ENCODE measurements at places on chromosomes 6 and 20. TPM values are rescaled to one million over a fixed set of nuclear protein-coding genes. Genes with fewer than 3 reads are reported as not detected.

Gene ELOVL2
- 10.7 TPM for polyA plus RNA-seq

Gene DDRGK1
- 60.2 TPM for polyA plus RNA-seq

Gene SCRT2
- 0.05 TPM for polyA plus RNA-seq

Gene SLC17A2
- 1.6 TPM for polyA plus RNA-seq

Gene SLC13A3
- 24.8 TPM for polyA plus RNA-seq

Gene CAP2
- polyA plus RNA-seq, result 13.2 TPM

Gene FAM50B
- 10.3 TPM for polyA plus RNA-seq

Gene IRF4
- 0.24 TPM for polyA plus RNA-seq

Gene MICAL1
- 23.2 TPM for polyA plus RNA-seq

GRCh38 chr6:168671028-168671862 lies 230.3 kb downstream of the SMOC2 start:
- DNase-seq, result no peak

- no peak for DNase-seq
Observed at GRCh38 chr6:6397842-6398241, 77.4 kb upstream of the F13A1 start.

DNA sequence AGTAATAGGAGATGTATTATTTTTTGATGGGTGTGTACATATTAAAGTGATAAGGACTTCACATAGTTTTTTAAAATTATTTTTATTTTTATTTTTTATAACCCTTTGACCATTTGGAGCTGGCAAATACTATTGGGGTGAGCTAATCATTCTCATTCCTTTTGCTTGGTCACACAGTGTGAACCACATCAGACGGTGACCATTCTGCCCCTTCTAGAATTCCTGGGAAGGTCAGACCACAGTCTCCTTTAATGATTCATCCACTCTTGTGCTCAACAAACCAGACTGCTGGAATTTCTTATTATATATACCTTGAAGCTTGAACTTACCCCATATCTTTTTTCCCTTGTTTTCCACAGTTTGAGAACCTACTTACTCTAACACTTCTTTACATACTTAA lies 23.9 kb upstream of the PRL start:
- DNase-seq, result no peak

DNA sequence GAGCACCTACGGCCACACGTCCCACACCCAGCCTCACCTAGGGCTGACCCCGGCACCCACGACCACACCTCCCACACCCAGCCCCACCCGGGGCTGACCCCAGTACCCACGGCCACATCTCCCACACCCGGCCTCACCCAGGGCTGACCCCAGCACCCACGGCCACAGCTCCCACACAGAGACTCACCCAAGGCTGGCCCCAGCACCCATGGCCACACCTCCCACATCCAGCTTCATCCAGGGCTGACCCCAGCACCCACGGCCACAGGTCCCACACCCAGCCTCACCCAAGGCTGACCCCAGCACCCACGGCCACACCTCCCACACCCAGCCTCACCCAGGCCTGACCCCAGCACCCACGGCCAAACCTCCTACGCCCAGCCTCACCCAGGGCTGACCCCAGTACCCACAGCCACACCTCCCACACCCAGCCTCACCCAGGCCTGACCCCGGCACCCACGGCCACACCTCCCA lies 36.7 kb downstream of the NINL start:
- DNase-seq, result no peak

DNA sequence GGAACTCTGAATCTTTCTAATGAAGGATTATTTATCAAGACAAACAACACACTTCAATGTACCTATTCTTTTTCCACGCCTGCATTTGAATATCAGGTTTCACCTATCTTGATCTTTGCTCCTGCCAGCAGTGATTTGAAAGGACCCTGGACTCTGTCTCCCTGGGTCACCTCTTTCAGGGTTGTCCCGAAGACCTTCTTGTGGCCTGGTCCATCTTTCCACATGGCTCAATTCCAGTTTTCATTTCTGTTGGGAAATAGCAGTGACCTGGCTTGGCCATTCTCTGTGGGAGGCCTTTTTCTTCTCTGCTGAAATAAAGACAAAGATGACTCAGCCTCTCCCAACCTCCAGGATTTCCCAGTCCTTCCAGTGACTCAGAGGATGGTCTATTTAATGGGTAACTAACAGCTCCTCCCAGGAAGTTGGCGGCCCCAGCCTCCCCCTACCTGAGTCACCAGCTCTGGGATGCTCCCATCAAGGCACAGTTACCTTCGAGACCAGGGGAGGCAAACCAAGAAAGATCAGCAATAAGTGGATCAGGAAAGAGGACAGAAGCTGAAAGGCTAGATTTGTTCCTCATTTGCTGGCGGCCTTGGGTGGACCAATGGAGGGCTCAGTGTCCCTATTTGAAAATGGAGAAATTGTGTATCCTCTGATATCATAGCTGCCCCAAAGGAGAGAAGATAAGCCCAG lies 120.2 kb upstream of the RNF24 start:
- no peak for DNase-seq

- no peak for DNase-seq
Observed at GRCh38 chr6:64553249-64553786, 917.7 kb downstream of the PHF3 start.

- no peak for DNase-seq
Observed at GRCh38 chr6:116443105-116443504, 18.1 kb upstream of the CALHM6 start.

- DNase-seq, result no peak
Observed at GRCh38 chr20:62782149-62782892, 14.0 kb upstream of the MRGBP start.

- no peak for DNase-seq
Observed at GRCh38 chr20:9474835-9475415, 39.5 kb upstream of the LAMP5 start.

DNA sequence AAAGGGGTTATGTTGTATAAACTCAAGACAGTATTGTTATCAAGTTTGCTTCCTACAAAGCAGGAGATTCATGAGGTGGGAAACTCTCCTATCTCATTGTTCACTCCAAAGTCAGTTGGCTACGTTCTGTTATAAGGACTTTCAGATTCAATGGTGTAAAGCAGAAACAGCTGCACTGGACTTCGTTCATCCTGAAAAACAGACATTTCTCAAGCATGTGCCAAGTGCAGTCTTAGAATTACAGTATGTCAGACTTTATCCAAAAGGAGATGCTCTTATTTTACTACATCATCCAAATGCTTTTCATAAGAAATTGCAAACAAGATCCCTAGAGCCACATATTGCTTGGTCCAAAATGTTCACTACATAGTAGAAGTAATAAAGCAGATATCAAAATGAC lies 14.9 kb downstream of the COL21A1 start:
- no peak for DNase-seq

- DNase-seq, result no peak
Observed at GRCh38 chr6:33490198-33490597, 35.8 kb downstream of the ZBTB9 start.

DNA sequence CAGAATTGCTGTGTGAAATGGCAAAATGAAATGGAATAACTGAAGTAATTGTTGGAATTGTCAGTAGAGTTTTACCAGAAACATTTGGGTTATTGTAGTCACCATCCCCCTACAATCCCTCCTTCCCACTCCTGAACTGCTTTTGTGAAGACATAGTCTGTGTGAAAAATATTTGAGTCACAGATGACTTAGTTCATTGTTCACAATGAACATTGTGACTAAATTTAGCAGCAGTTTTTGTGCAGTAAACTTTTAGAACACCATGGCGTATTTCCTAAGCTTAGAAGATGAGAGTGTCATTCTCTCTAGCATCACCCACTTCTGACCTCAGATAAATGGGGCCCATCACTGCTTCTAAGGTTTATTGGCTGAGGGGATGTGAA lies 11.0 kb downstream of the OTOR start:
- DNase-seq, result no peak

DNA sequence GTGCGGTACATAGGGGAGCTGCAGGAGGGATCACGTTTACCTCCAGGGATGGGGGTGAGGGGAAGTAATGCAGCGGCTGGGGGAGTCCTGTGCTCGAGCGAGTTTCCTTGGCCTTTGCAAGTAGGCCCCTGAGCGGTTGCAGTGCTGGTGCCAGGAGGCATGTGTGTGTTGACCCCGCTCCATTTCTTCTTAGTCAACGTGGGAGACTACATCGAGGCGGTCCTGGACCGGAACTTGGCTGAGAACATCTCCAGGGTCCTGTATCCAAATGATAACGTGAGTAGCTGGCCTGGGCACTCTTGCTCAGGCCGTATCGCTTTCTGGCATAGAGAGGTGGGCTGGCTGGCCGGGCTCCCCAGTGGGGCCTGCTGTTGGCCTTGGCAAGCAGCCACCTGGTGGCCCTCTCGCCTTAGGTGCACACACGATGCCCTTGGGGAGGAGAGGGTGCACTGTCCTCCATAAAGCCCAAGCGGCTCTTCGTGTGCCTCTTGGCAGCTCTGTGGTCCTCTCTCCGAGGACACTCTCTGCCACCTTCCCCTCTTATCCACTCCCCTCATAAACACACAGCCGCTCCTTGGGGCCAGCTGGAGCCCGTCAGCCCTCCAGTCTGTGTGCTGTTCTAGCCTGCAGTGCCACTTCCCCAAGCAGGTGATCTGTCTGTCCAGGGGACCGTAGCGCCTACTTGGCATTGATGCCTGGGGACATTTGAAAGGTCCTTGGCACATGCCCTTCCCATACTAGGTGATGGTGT lies 29.3 kb downstream of the PYGB start:
- DNase-seq, result no peak

GRCh38 chr6:41439524-41440418 lies 104.4 kb downstream of the NCR2 start:
- no peak for DNase-seq

DNA sequence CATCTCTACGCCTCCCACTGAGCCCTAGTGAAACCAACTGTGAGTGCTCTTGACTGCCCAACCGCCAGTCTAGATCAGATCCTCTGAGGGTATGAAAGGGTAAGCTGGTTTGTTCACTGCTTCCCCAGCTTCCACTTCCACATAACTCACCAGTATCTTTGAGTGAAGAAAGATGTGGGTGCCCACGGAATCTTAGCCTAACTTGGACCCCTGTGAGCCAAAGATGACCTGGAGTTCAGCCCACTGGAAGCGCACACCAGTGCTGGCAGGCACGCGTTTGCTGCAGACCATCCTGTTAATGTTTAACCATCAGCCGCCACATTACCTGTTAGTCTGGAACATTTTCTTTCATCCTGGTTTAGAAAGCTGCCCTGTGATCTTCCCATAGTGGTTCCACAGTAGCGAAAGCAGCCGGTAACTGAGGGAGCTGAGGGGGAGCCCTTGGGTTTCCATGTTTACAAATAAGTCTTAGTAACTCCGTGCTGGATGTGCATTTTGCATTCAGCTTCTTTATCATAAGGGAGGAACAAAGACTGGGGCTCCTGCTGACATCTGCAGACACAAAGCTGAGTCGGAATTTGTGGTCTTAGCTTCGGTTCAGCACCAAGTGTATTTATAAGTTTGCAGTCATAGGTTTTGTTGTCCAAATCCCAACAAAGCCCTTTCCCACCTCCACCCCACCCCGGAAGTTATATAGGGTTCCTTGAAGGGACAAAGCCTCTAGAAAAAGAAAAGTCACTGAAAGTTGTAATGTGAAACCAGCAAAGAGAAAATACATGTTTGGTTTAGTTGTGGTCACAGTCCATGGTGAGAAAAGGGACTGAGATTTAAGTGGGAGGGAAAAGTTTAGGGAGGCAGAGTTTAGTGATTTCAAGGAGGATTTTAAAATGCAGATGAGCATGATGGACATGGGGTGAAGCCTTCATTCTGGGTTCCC lies 71.0 kb downstream of the SSR1 start:
- DNase-seq, result no peak

DNA sequence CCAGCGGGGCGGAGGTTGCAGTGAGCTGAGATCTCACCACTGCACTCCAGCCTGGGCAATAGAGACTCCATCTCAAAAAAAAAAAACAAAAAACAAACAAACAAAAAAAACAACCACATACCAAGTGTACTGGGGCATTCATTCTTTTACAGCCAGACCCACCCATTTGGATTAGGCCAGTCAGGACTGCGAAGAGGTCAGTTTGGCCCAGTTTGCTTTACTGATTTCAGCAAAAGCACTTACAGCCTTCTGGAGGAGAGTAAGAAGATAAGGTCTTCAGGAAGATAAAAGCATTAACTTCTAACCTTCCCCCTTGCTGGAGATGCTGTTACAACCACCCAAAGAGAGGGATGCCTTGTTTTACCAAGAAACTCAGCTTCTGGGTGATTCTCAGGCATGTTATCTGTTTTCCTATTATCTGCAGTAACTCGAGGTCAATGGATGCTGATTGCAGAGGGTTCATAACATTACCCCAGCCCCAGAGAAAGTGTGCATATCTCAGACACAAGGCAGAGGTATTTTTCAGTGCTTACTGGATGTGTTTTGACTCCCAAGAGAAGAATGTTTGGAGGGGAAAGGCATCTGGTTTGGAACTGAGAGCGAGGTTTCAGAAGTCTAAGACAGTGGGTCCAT lies 118.9 kb downstream of the RIN2 start:
- no peak for DNase-seq

DNA sequence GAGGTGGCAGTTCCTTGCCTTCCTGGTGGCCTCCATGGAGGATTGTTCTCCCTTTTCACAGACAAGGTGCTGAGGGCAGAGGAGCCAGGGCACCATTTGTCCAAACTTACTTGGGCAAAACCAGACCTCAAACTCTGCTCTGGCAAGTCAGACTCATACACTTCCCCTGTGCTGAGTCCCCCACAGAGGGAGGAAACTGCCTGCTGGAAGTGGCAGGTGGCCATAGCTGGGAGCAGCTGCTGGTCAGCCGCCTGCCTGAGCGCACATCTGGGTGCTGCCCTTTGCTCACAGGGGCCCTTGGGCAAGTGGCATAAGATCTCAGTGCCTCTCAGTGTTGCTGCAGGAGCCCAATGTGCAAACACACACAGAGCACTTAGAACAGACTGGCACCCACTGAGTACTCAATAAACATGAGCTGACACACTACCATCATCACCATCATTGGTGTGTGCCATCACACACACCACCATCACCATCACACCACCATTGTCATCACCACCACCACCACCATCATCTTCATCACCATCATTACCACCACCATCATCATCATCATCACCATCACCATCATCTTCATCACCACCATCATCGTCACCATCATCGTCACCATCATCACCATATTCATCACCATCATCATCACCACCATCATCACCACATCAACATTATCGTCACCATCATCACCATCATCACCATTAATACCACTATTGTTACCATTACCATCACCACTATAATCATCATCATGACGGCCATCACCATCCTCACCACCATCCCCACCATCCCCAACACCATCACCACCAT lies 17.6 kb downstream of the NOL4L start:
- DNase-seq, result no peak

DNA sequence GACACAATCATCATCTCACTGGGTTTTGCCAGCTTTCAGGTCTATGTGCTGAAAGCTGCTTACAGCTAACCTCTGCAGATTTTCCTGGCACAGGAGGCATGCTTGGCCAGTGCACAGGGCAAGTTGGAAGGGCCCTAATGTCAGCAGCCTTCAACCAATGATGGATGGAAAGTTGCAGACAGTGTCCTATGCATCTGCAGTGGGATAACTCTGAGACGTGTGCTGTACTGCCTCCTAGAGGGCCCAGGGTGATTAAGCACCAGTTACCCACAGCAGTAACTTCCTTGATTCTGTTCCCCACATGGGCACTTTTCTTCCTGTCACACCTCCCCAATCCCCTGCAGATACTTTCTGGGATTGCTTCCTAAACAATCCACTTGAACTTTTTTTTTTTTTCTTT lies 38.6 kb downstream of the OVOL2 start:
- no peak for DNase-seq
